GM18507 (cell line): ENCODE measurements at places on chromosomes 2 and 18.

GRCh38 chr2:73268830-73269685, 15.2 kb downstream of the FBXO41 start:
- peak; percentile 85 for DNase-seq

DNA sequence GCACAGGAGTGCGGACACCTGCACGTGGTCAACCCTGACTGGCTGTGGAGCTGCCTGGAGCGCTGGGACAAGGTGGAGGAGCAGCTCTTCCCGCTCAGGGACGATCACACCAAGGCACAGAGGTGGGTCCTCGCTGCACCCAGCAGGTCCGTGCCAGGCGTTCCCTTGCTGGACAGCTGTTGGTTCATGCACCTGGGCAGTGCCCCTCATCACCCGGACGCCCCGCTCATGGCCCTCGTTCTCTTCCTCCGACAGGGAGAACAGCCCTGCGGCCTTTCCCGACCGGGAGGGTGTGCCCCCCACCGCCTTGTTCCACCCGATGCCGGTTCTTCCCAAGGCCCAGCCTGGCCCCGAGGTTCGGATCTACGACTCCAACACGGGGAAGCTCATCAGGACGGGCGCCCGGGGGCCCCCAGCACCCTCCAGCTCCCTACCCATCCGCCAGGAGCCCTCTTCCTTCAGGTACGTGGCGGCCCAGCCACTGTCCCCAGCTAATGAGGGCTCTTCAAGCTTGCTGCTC, 38.0 kb downstream of the CTDP1 start:
- no peak for DNase-seq

GRCh38 chr18:76130845-76131244, 364.2 kb downstream of the ZNF516 start:
- DNase-seq, result no peak

GRCh38 chr2:227855440-227855839, 16.0 kb upstream of the DAW1 start:
- DNase-seq, result no peak

DNA sequence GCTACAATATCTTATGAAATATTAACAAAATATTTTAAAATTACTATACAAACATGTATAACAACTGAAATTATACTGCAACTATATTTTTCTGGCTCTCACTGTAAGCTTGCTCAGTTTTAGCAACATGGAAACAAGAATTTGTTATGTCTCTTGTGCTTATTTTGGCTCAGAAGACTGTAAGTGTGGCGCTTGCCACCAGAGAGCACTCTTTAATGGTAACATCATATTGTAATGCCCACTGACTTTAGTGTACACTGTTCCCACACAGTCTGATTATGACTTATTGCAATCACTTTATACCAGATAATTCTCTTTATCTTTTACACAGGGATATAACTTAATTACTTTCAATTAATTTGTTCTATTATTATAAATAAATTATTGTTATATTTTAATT, 1500.6 kb upstream of the TMEFF2 start:
- DNase-seq, result no peak

DNA sequence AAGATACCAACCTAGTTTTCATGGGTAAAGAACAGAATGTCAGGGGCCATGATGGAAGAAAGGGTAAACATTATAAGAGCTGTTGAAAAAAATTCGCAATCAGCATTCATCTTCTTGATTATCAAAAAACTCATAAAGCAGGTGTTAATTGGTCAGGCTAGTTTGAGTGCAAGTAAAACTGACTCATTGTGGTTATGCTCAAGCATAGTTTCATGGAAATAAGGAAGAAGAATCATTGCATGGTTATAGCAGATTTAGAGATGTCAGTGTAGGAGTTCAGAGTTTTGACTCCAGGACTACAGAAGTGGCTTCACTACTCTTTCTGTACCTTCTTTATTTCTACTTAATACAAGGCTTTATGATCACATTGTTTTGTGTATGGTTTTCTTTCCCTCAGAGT, 26.9 kb upstream of the CDH19 start:
- DNase-seq, result no peak

- DNase-seq, result no peak
Observed at GRCh38 chr2:212549941-212550340, 11.3 kb upstream of the ERBB4 start.

DNA sequence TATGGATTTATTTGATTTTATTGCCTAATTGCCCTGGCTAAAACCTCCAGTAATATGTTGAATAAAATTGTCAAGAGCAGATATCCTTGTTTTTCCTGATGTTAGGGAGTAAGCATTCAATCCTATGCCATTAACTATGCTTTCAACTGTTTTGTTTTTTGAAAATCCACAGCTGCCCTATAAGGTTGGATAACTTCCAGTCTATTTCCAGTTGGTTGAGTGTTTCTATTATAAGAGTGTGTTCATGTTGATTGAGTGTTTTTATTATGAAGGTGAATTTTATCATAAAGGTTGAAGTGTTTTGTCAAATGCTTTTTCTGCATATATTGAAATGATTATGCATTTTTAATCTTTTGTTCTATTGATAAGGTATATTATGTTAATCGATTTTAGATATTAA, 149.9 kb upstream of the SCN7A start:
- no peak for DNase-seq

- no peak for DNase-seq
Observed at GRCh38 chr2:15667809-15668556, 76.3 kb downstream of the DDX1 start.

DNA sequence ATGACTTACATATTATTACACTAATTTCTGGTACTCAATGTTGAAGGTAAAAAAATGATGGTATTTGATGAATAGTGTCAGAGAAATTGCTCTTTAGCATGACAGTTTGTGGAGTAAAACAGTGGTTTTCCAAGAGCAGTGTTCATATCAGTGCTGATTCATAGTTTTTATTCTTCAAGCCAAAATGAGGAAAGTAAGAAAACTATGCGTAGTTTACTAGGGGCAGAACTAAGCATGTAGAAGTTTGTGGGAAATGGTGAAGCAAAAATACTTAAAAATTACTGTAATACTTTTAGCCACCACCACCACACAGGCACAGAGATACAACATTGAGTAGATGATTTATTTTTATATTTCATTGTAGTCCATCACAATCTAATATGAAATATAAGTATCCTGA, 137.3 kb downstream of the ZNF804A start:
- no peak for DNase-seq

GRCh38 chr2:97935719-97936161, 60.0 kb downstream of the TMEM131 start:
- DNase-seq, result no peak

- no peak for DNase-seq
Observed at GRCh38 chr18:5417342-5417741, 121.8 kb upstream of the ZBTB14 start.

- no peak for DNase-seq
Observed at GRCh38 chr18:54968807-54969206, 9.5 kb upstream of the CCDC68 start.

DNA sequence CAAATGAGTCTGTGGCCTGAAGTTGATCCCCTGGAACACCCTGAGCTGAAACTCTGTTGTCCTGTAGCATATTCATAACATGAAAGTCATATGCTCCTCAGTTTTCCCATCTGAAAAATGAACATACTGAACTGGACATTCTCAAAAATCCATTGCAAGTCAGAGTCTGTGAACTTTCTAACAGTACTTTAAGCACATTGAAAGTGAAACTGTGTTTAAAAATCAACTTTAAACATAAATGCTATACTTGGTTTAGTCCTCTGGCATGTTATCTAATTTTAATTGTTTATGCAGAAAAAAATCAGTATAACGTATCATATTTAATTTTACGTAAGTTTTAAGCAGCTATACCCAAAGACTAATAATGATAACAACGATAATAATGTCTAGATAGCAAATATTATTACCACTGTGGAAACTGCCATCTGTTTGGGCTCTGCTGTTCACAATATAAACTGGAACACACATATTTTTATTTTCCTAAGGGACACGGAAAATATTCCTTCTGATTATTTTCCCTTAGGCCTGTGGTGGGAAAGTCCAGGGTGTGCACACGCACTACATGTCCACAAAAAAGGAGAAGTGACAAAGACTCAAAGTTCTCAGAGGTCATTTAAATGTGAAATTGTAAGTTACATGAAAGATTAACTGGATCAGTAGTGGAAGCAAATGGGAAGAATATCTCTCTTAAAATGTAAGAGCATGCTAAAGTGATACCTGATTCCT, 56.1 kb upstream of the TTN start:
- DNase-seq, result no peak

GRCh38 chr2:70322518-70322917, 20.7 kb upstream of the FAM136A start:
- no peak for DNase-seq

DNA sequence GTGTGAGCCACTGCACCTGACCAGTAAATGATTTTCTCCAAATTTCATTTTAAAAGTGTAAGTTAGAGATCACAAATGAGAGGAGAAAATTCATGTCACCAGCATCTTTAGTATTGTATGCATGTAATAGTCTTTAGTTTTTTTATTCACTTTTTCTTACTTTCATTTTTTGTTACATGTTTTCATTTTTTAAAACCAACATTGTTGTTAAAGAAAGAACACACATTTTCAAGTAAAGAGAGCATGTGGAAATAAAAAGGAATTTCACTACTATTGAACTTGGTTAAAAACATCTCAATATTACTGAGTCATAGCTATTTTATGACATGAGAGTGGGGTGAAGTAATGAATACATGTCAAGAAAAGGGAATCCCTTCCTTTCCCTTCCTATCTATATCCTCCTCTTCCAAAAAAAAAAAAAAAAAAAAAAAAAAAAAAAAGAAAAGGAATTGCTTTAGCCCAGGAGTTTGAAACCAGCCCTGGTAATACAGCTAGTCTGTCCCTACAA, 29.1 kb upstream of the PMAIP1 start:
- DNase-seq, result no peak

- no peak for DNase-seq
Observed at GRCh38 chr18:32545631-32546030, 74.9 kb upstream of the GAREM1 start.

DNA sequence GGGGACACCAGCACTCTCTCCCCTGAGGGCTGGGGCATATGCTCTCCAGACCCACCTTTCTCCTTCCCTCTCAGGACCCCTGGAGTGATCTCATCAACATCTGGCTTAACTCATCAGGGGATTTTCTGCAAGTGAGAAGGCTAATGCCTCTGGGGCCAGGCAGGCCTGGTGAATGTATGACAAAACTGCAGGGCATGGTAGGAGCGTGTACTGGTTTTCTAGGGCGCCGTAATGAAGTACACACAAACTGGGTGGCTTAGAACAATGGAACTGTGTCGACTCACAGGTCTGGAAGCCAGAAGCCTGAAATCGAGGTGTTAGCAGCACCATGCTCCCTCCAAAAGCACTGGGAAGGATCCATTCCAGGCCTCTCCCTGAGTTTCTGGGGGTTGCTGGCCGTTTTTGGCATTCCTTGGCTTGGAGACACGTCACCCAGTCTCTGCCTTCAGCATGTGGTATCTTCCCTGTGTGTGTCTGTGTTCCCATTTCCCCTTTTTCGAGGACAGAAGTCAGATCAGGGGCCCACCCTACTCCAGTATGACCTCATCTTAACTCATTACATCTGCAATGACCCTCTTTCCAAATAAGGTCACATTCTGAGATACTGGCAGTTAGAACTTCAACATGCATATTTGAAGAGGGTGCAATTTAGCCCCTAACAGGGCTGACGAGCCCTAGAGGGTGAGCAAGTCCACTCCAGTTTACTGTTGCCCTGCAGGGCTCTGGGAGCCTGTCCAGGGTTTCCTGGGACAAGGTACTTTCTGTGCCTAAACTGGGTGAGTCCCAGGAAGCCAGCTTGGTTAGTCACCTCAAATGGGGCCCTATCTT, 45.5 kb upstream of the CAB39 start:
- DNase-seq, result no peak

- DNase-seq, result no peak
Observed at GRCh38 chr18:56844556-56844955, 193.4 kb downstream of the WDR7 start.

DNA sequence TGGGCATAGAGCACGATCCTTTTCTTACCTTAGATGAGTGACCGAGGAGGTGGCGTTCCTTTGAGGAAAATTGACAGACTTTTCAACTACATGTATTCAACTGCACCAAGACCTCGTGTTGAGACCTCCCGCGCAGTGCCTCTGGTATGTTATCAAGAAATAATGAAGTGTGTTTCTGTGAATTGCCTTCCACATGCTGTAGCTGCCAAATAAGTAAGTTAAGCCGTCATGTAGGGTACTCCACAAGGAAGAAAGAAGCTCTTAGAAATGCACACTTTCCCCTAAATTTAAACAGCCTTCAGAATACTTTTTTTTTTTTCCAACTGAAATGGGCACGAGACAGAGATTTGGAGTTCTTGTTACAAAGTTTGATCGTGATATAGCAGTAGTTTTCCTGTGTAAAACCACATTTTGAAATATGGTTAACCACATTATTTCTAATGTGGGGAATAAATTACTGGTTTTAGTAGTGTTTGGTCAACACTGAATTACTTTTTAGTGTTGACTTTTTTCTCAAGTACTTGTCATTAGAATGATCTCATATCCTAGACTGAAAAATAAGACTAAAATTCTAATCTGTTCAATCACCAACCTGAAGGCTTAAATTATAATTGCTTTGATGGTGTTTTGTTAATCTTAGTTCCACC, 30.5 kb downstream of the PDK1 start:
- no peak for DNase-seq

GRCh38 chr18:67081482-67082211, 434.9 kb downstream of the DSEL start:
- no peak for DNase-seq

- DNase-seq, result no peak
Observed at GRCh38 chr2:19473350-19473749, 114.9 kb upstream of the OSR1 start.

GRCh38 chr2:223383315-223383714, 218.8 kb downstream of the SCG2 start:
- DNase-seq, result no peak

DNA sequence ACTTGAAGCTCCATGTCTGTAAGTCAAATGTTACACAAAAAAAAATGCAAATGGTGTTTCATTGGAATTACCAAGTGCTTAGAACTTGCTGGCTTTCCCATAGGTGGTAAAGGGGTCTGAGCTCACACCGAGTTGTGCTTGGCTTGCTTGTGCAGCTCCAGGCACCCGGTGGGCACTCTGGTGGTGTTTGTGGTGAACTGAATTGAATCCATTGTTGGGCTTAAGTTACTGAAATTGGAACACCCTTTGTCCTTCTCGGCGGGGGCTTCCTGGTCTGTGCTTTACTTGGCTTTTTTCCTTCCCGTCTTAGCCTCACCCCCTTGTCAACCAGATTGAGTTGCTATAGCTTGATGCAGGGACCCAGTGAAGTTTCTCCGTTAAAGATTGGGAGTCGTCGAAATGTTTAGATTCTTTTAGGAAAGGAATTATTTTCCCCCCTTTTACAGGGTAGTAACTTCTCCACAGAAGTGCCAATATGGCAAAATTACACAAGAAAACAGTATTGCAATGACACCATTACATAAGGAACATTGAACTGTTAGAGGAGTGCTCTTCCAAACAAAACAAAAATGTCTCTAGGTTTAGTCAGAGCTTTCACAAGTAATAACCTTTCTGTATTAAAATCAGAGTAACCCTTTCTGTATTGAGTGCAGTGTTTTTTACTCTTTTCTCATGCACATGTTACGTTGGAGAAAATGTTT, 97.9 kb upstream of the IL1R2 start:
- DNase-seq, result no peak
